NCI-H82 (cell line): ENCODE measurements at places on chromosomes 1 and 21.

DNA sequence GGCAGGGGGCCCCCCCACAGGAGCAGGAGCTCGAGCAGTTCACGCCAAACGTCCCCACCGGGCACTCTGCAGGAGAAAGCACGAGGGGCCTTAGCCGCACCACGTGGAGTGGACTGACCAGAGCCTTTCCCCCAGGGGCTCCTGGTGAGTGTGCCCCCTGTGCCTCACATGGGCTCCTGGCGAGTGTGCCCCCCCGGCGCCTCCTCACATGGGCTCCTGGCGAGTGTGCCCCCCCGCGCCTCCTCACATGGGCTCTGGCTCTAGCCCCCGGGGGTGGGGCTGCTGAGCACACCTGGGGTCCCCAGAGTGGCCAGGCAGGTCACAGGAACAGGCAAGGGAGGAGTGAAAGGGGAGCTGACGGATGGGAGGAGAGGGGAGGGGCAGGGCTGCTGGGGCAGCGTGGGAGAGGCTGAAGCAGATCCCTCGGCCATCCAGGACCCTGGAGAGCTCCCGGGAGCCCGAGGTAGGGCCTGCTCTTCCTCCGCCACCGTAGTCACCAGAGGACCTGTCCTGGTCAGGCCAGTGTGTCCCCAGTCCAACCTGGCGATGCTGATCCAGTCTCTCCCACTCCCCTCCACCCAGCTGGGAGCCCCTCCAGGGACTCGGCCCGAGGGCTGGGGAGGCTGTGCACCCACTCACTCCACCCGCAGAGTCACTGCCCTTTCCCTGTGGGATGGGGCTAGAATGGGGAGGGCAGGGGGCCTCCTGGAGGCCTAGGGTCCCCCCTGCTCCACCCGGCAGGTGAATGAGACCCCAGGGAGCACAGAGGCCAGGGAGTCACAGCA, 47.6 kb downstream of the ARHGEF16 start:
- peak; percentile 65 for DNase-seq

GRCh38 chr1:228984107-228984506, 248.8 kb downstream of the RHOU start:
- DNase-seq = no peak

DNA sequence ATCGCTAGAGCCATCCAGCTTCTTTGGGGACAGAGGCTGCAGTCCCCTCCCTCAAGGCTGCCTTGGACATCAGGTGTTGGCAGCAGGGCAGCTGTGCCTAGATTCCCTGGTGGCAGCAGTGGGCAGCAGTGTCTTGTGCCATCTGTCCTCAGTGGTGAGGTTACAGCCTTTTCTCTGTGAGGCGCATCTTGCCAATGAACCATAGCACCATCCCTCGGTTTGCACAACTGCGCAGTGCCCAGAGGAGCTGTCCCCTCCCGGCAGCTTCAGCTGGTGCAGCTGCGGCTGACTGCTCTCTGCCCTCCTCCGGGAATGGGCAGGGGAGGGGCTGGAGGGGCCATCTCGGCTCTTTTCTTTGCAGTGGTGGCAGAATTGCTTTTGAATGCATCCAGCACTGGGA, 59.0 kb upstream of the C8B start:
- DNase-seq = no peak

DNA sequence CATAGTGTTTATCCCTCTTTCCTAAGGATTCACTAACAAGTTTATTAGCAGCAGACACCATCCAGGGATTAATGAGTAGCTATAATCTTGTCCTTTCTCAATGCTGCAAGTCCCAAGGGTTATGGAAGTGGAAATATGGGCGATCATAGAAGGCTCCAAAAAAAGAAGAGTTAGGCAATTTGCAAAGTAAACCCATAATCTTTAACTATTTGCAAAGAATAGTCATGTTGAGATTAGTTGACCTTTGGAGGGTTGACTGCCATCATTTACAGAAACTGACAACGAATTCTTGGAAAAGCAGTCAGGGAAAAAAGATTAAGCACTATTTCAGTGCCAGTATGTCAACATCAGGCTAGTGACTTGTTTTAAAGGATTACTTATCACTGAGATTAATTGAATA, 169.9 kb downstream of the KCNT2 start:
- DNase-seq = peak; percentile 85

DNA sequence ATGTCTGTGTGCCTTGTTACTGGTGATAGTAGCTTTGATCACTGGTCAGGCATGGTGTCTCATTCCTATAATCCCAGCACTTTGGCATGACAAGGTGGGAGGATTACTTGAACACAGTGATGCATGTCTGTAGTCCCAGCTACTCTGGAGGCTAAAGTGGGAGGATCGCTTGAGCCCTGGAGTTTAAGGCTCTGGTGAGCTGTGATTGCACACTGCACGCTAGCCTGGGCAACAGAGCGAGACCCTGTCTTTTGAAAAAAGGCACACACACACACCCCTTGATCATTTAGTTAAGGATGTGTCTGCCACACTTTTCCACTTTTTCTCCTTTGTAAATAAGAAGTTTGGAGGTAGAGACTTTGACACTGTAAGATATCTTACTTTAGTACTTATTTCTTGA, 15.1 kb downstream of the MIGA1 start:
- DNase-seq = peak; percentile 4

- DNase-seq = no peak
These were observed 3.7 kb upstream of the SETD4 start for GRCh38 chr21:36064085-36064460.

DNA sequence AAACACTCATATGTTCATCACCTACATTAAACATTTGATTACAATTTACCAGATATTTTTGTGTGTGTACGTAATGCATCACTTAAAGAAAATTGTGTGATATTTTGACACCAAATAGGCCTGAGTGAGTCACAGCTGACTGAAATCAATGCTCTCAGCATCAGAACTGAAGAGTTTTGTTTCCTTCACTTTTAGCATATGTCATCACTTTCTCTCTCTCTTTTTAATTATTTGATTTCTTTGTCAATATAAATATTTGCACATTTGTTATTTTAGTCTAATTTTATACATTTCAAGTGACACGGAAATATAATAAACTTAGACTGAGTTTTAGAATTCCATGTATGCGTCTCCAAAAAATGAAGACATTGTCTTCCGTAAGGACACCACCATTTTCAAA, 545.3 kb downstream of the PTPRC start:
- DNase-seq = no peak

GRCh38 chr1:226126824-226127569, 59.5 kb downstream of the ACBD3 start:
- DNase-seq = no peak

- DNase-seq = no peak
These were observed 86.4 kb downstream of the RPE65 start for GRCh38 chr1:68363339-68363738.

GRCh38 chr1:226349081-226349480, 40.1 kb upstream of the LIN9 start:
- DNase-seq = no peak

GRCh38 chr21:44318489-44319285, 18.8 kb downstream of the PFKL start:
- DNase-seq = no peak

- no peak for DNase-seq
These were observed 2.9 kb upstream of the EFNA1 start for GRCh38 chr1:155124503-155125463.

- no peak for DNase-seq
These were observed 176.5 kb downstream of the RERE start for GRCh38 chr1:8640950-8641349.

- DNase-seq = no peak
These were observed at the start of gene MROH7 for GRCh38 chr1:54640863-54641836. Gene MROH7 (plus strand): TSS chr1:54641786. CDS start chr1:54652927, 11,141 bp downstream.

- DNase-seq = no peak
These were observed 268.4 kb upstream of the DUSP10 start for GRCh38 chr1:222010306-222010705.

DNA sequence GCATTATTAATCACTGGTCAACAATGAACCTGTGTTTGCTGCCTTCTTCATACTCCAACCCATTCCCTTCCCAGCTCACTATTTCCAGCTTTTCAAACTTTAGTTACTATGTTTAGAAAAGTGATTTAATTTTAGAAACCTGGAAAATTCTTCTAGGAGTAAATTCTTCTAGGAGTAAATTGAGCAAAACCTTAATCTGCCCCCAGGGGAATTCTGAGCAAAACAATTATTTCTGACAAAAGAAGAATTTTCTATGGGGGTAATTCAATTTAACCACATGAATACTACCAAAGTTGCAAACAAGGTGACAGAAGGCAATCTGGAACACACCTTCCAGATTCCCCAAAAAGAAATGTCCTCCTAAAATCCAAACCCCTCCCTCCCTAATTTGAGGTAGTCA, 1.8 kb downstream of the LUZP1 start:
- no peak for DNase-seq

- DNase-seq = no peak
These were observed 11.1 kb downstream of the EIF4G3 start for GRCh38 chr1:21165646-21166045.

DNA sequence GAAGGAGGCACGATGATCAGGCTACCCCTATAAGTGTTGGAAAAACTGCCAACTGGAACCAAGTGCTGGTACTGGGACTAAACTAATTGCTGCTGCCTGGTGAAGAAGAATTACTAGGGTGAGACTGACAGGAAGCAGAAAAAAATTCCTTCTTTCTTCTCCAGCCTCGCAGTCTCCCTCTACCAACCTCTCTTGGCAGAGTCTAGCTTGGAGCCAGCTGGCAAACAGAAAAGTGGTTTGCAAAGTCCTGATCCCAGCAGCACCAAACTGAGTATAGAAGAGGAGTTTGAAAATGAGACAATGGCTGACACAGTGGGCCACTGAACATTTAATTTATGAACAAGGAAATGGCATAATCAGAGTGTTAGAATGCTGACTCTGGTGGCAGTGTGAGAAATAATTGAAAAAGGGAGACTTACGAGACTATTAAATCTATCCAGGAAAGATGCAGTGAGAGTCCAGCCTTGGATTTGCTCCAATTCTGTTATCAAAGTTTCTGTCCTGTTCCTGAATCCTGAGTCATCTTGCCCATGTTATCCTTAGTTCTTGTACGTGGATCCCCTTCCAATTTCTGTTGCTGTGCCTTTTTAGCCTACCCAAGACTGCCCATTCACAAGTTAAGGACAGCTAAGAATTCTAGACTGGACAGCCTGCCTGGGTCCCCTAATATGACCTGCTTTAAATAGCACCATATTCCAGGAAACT, 23.7 kb upstream of the DISP1 start:
- no peak for DNase-seq

DNA sequence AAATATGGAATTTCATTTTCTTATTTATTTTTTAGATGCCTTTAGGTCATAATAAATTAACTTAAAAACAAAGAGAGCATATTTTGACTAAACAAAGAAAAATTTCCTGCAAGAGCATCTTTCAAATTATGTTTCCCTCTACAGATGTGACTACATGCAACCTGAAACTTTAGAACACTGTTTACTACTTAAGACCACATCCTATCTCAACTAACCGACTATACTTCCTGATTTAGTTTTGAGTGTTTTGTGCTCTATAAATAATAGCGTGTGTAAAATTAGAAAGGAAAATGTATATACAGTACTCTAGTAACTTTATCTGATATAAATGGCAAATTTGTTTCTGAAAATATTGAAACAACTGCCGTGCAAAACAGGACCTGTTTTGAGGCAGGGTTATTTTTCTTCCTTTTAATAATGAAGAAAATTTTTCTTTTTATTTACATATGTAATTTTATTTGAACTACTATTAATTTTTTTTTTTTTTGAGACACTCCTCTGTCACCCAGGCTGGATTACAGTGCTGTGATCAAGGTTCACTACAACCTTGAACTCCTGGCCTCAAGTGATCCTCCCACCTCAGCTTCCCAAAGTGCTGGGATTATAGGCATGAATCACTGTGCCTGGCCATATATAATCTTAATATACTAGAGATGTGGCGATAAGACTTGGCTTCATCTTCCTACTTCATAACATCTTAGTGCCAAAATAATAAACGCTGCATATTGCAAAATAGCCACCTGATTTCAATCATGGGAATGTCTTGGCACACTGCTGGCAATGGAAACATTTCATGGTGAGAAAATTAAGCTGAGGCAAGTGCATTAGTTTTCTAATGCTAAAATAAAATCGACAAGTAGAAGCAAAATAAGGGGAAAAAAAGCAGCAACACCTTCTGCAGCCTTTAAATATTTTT, 12.3 kb downstream of the ZRANB2 start:
- no peak for DNase-seq

DNA sequence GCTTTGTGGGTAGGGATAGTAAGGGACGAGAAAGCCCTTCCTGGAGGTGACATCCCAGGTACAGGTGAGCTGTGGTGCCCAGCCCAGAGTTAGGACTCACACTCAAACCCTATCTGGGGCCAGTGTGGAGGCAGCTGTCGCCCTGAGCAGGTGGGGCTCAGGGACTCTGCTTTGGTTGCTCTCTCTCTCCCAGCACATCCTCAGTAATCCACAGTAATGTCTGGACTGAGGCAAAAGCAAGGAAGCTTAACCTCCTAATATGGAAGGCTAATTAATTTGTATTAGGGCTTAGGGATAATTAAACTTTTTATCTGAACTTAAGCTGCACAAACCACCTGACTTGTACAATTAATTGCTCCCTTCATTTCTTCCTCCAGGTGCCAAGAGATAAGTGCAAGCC, 38.2 kb downstream of the DDX20 start:
- peak; percentile 95 for DNase-seq

DNA sequence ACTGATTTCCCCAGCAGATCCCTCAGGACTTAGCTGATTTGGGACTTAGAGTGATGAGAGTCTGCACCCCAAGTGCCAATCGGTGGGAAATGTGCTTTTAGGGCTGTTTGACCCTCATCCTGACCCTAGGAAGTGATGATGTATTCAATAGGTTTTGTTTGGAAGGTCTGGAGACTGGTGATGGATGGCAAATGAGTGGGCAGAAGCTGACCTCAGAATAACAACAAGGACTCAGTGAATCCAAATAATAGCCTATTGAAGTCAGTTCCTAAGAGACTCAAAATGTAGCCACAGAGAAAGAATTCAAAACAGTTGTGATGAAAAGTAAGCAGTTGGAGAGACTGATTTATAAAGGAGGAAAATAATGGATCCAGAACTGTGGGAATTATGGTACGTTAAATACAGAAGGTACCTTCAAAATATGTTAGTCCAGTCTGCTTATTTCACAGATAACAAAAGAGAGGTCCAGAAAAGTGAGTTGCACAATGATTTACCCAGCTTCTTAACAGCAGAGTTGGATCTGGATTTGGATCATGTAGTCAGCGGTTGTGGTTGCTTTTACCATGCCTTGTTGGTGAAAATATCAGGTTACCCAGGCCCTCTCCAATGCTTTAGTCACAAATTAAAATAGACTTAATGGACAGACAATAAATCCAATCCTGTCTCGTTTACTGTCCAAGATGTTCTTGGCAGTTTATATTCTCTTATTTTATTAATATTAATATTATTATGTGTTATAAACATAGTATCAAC, 123.0 kb upstream of the PTBP2 start:
- no peak for DNase-seq

- DNase-seq = no peak
These were observed 66.7 kb upstream of the AJAP1 start for GRCh38 chr1:4587721-4588120.

DNA sequence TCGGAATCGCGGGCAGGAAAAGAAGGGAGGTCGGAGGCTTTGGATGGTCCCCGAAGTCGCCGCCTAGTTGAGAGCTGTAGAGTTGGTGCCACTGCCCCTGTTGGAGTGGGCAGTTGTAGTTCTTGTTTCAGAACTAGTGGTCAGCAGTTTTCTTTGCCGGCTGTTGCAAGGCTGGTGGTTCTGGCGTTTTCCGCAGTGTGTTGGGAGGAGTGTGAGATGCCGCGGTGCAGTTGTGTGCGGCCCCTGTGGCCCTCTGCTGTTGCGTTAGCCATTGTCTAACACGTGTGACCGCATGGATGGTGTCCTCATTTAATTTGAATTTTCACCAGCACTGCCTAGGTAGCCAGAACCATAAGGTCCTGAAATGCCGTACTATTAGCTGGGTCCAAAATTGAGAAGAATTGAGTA, 1.4 kb downstream of the ARF1 start:
- DNase-seq = peak; percentile 60

GRCh38 chr1:39258146-39258924, 53.8 kb downstream of the MACF1 start:
- peak; percentile 89 for DNase-seq
